ENCODE measurements at places on chromosomes 4 and X.

DNA sequence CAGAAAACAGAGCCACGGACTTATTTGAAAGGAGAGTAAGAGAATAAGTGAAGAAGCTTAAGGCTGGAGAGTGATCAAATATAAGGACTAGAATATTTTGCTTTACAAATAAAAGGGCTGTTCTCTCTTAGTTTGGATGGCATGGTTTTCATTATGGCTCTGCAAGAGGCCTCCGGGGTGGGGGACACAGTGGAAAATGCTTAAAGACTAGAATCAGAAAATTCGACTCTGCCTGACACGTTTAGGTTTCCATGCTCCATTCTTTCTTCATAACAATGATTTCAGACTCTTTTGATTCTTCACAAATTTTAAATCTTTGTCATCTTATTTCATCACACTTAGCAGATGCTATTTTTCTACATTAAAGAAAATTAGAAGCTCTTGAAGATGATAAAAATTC lies 632.4 kb upstream of the BOD1L1 start:
- DNase-seq = no peak

- DNase-seq = no peak
These were observed 308.1 kb downstream of the PTTG2 start for GRCh38 chr4:38268108-38268820.

DNA sequence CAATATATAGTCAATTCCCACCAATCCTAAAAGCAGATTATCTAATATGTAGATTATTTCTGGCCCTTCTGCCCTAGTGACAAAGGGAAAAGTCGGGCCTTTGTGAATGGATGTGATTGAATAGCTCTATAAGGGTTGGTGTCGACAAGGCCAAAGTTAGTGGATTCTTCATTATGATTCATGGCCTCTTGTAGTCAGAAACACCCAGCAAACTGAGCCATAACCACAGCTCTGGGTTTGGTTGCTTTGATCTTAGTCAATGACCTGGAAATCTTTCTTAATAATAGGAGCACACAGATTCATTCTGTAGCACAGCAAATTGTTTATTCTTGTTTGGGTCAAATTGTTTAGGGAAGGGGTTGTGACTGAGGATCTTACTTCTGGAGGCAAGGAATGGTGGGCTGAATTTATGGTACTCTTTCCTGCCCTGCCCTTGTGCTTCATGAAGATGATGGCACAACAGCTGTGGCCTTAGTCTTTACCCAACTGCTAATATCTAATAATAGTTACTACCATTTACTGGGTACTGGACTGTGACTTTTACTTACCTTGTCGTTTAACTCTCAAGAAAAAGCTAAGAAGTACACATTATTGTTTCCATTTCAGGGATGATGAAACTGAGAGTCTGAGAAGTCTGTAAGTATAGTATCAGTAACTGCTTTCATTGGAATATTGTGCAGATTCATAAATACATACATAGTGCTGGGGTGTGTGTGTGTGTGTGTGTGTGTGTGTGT lies 74.0 kb downstream of the AFF2 start:
- peak; percentile 53 for DNase-seq

GRCh38 chrX:41066391-41066790 lies 18.9 kb upstream of the USP9X start:
- DNase-seq = no peak

DNA sequence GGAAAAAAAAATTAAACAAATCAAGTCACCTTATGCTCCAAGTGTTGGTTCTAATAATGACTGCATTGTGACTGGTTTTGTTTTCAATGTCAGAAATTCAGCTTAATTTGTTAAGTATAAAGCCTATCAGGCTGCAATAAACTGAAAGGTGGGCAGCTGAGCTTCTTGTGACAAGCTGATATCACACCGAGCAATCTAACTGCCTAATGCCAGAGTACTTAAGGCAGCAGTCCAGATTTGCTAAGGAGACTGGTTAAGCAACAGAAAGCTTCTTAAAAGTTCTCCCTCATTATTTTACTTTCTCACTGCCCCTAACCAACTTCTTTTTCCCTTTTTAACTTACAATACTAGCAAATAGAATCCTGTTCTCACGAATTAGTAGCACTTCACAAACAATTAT lies 201.0 kb downstream of the MAB21L2 start:
- DNase-seq = no peak

DNA sequence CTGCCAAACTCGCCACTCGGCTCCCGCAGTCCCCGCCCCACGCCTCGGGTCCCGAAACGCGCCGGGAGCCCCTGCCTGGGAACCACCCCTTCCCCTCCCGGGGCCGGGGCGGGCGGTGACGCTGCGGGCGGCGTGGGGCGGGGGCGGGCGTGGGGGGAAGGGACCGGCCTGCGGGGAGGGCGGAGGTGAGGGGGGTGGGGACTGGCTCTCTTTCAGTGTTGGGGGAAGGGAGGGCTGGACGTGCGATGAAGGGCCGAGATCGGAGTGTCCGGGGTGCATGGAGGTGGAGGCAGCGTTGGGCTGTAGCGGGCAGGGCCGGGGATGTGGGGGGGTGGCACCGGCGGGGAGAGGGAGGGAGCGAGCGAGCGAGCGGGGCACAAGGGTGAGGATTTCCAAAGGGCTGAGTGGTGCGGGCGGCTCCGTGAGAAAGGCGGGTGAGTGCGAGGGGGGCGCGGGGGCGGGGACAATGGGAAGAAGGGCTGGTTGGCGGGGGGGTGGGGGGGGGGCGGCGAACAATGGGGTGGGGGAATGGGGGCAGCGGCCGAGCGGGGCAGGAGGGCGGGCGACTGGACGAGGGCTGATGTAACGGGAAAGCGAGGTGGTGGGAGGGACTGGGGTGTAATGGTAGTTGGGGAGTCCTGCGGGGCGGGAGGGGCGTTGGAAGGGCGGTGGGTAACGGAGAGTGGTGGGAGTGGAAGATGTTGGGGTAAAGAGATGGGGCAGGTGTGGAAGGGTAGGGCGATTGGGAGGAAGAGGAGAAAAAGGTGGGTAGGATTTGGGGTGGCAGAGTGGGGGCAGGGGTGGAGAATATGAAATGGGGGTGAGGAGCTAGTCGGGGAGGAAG lies 578 bp downstream of the DCUN1D4 start:
- peak; percentile 53 for DNase-seq

Measured in fibroblast of skin of abdomen (primary cell).